ENCODE measurements at places on chromosomes 5 and 9.

DNA sequence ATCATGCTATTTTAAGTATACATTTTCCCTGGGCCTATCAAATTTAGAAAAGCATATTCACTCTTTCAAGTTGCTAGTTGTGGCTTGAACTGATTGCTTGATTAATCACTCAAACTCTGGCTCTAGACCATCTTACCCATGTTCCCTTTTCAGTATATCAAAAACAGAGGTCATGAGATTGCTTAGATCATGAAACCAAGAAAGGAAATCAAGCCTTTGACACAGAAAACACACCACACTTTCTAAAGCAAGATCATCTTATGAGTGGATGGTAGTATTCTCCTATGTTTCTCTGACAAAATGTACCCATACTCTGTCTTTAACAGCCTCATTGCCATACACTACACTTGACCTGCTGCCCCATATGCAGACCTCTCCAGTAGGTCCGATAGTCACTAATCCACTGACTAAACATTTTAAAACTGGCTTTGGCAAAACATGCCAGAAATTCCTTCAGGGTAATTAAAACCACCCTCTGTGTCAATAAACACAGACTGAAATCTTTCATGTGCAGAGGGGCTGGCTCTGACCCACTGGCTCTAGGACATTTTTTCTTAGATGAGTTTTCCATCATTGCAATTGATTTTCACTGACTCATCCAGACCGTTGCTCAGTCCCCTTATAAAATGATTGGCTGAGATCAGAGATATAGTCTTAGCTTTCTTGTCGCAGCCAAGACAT is 18.2 kb downstream of the PPP2R2B start:
- DNase-seq, result peak; percentile 2

- DNase-seq, result no peak
Measured at GRCh38 chr9:81868145-81868544, 60.1 kb upstream of the SPATA31D4 start.

GRCh38 chr5:173016598-173017046 is 33.1 kb downstream of the ATP6V0E1 start:
- peak; percentile 35 for DNase-seq

GRCh38 chr5:15914638-15915037 is 265.0 kb downstream of the MARCHF11 start:
- no peak for DNase-seq

- DNase-seq, result no peak
Measured at GRCh38 chr5:109868737-109869136, 179.0 kb downstream of the MAN2A1 start.
